Body of pancreas (tissue), 4 donors: ENCODE measurements at places on chromosomes 4 and X. TPM values are rescaled to one million over a fixed set of nuclear protein-coding genes. Genes with fewer than 3 reads are reported as not detected.

The CSN1S1 gene
- total RNA-seq = 2.3 TPM

The TLR3 gene
- total RNA-seq = 4.2 TPM

DNA sequence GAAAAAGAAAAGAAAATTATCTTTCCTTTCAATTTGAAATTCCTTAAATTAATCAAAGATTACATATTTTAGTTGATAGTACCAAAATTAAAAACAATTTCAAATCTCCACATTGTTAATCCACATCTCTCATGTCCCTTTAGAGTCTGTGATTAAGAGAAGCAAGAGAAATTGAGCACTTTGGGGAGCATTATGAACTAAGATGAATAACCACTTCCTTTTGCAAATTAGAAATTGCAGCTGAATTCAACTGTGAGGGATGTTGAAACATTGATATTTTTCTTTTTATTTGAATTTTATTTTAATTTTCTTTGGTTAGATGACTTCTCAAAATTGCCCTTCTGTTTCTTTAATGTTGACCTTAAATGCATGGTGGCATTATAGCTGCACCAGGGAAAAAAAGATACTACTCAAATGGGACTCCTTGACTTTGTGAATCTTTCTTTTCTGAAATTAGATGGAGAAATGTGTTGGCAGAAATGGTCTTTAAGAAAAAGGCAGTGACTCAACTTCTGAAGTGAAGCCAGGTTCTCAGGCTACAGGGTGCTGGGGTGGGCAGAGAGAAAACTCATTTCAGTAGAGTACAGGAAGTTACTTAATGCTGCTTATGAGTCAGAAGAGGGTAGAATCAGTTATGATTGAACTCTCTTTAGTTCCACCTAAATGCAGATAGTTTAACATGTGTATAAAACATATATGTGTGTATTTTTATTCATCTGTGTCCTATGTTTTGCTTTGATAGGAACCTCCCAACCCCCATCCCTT, 92.0 kb upstream of the TNIP3 start:
- no peak overlapping the region for H3K4me3 ChIP-seq
- no peak for DNase-seq
- no peaks in the 10 kb centered on the region for H3K36me3 ChIP-seq
- no peaks in the 10 kb centered on the region for H3K4me1 ChIP-seq

GRCh38 chr4:986879-987623, at the start of gene IDUA:
IDUA (plus strand) TSS chr4:987044; CDS start chr4:987085, 41 bp downstream.
- H3K36me3 ChIP-seq = no peaks in the 10 kb centered on the region
- H3K27ac ChIP-seq = peak within 1 kb of the TSS; percentile 81
- H3K4me3 ChIP-seq = peak within 1 kb of the TSS; percentile 2
- DNase-seq = peak; percentile 78
- peaks cover 39% of the 10 kb centered on the region for H3K4me1 ChIP-seq

DNA sequence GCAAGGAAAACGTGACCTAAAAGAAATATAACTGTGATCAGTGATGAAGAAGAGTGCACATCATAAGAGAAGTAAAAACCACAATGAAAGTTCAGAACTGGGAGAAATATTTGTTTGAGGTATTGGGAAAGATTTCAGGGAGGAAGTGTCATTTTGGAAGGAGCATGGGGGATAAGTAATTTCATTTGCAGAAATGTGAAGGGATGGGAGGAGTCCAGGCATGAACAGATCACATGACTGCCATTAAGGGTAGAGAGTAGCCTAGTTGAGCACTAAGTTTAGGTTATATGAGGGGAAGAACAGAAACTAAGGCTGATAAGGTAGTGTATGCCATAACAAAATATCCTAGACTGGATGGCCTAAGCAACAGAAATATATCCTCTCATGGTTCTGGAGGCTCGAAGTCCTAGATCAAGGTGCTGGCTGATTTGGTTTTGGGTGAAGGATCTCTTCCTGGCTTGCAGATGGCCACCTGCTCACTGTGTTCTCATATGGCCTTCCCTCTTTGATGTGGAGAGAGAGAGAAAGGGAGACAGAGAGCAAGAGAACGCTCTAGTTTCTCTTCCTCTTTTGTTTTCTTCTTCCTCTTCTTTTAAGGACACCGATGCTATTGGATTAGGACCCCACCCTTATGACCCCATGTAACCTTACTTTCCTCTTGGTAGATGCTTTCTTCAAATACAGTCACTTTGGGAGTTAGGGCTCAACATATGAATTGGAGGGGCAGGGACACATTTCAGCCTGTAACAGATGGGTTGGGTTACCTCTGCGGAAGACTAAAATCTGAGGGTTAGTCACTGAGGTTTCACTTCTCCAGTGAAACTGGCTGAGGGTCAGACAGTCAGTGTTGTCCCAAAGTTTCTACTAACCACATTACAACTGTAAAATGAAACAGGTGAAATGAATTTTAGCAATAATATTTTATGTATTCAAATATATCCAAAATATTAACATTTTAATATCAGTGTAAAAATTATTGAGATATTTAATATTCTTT, 77.9 kb downstream of the EGF start:
- H3K36me3 ChIP-seq = peaks cover 7% of the 10 kb centered on the region
- no peaks in the 10 kb centered on the region for H3K4me1 ChIP-seq
- no peak for DNase-seq
- H3K27ac ChIP-seq = no peak overlapping the region
- H3K27me3 ChIP-seq = no peaks in the 10 kb centered on the region

DNA sequence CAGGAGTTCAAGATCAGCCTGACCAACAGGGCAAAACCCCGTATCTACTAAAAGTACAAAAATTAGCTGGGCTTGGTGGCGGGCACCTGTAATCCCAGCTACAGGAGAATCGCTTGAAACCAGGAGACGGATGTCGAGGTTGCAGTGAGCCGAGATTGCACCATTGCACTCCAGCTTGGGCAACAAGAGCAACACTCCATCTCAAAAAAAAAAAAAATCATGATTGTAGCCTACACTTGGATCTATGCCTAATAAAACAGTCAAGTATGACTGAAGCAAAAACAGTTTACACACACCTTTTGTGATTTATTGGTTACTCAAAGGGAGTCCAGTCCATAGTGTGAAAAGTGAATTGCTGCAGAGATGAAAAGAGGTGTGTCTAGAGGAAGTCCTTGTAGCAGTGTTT, 34.7 kb upstream of the TASL start:
- DNase-seq = no peak
- no peaks in the 10 kb centered on the region for H3K27me3 ChIP-seq
- no peak overlapping the region for H3K4me3 ChIP-seq
- no peaks in the 10 kb centered on the region for H3K4me1 ChIP-seq
- H3K36me3 ChIP-seq = no peaks in the 10 kb centered on the region
- no peak overlapping the region for H3K27ac ChIP-seq

DNA sequence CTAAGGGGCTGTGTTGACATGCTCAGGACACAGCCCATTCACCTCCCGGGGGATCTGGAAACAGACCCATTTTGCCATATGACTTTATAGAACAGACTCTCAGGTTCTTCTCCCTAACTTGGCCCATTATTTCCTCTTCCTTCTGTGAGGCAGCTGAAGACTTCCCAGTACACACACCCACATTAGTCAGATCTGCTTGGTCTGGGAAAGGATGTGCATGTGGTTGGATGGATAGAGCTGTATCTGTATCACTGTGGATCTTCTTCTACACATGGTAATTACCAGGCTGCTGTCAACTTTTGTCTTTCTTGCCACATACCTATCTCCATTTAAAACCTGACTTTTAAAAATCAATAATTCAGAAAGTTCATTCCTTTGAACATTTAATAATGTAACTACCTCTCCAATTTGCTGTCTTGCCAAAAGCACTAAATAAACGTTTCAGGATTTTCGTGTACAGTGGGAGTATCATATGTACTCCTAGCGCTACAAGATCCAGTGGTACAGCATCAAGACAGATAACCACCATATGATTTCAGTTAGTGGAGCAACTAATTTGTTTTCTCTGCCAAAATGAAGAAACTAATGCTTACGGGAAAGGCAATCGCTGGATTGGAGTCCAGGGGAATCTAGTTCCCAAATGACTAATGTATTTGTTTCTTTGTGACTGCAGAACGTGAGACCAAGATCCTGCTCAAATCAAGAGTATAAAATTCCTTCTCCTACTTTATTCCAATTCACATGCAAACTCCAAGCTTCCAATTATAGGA, 134.1 kb upstream of the MAP3K15 start:
- H3K27ac ChIP-seq = no peak overlapping the region
- H3K27me3 ChIP-seq = no peaks in the 10 kb centered on the region
- H3K36me3 ChIP-seq = no peaks in the 10 kb centered on the region
- H3K4me1 ChIP-seq = no peaks in the 10 kb centered on the region
- no peak for DNase-seq

DNA sequence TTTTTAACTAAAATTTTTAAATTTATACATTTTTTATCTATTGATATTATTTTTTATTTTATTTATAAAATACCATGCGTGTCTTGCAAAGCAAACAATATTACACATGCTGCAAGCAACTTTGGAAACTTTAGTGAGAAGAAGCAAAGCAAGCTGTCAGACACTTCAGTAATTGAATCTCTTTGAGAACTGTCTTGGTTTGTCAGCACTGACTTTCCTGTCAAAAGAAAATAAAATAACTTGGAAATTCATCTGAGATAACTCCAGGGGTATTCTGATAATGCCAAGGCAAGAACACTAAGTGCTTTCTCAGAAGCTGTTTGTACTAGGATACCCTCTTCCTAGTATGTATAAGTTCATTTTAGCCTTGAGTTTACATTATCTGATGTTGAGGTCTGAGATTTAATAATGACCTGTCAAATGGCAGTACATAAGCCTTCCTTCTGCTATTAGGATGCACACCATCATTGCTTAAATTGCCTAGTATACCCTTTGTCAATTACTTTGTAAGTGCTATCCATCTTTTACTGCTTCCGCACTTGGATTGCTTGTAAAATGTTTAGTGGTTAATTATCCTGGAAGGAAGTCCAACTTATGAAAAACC, 624.2 kb upstream of the AGA start:
- no peaks in the 10 kb centered on the region for H3K27me3 ChIP-seq
- H3K36me3 ChIP-seq = no peaks in the 10 kb centered on the region
- DNase-seq = no peak
- H3K4me3 ChIP-seq = no peak overlapping the region
- no peak overlapping the region for H3K27ac ChIP-seq

DNA sequence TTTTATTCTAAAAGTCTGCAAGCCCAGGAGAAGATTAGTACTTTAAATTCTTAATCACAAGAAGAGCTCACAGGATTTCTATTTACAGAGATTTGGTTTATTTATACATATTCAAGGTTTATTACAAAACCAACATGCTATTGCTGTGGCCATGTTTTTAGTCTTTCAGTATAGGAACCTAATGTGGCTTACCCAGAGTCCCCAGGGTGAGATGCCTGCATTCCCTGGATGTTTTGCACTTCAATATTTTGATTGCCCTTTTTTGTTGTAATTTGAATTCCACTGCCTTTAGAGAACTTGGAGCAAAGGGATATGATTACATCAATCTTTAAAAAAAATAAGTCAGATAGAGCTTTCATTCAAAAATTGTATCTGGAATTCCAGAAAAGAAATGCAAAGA, 146.0 kb upstream of the FRMPD4 start:
- no peak overlapping the region for H3K4me3 ChIP-seq
- no peak for DNase-seq
- H3K27ac ChIP-seq = no peak overlapping the region
- no peaks in the 10 kb centered on the region for H3K36me3 ChIP-seq
- H3K4me1 ChIP-seq = no peaks in the 10 kb centered on the region
- no peaks in the 10 kb centered on the region for H3K27me3 ChIP-seq

GRCh38 chrX:23403849-23404248, 69.2 kb downstream of the PTCHD1 start:
- H3K4me1 ChIP-seq = no peaks in the 10 kb centered on the region
- no peak overlapping the region for H3K4me3 ChIP-seq
- H3K27ac ChIP-seq = no peak overlapping the region
- no peaks in the 10 kb centered on the region for H3K36me3 ChIP-seq

DNA sequence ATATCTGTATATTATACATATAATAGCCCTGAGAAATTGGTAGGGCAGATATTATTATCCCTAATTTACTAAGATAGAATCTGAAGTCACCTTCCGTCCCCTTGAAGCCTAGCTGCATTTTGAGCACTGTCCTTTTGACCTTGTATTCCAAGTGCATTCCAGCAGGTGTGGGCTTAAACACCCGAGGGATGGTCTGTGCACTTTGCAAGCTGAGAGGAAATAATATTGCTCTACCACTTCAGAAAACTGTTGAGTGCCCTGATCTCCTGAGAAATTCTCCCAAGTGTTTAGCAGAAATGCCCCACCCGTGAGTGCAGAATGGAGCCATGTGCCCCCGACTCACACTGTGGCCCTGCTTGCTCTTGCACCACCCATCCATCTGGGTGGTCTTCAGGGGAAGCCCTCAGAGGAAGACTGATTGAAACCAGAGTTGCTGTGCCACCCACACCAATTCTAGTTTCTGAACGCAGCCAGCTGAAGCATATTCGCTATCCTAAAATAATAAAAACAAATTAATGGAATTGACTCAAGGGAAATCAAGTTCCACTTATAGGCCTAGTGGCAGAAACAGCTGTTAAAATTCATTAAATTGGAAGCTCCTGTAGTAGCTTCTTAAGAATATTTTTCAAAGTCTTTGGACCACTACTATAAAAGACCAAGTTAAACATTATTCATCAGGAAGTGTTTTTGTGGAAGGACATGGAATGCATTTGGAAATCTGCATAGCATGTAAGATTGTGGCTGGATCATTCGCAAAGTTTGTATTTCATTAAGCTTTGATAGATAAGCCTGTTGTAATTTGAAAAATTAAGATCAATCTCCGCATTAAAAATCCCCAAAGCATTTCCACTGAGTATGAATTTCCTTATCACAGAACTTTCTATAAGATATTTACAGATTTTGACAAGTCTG, 41.3 kb upstream of the PRKG2 start:
- H3K27me3 ChIP-seq = no peaks in the 10 kb centered on the region
- H3K4me3 ChIP-seq = no peak overlapping the region
- H3K27ac ChIP-seq = peak overlapping the region; percentile 31
- DNase-seq = no peak
- no peaks in the 10 kb centered on the region for H3K36me3 ChIP-seq

- DNase-seq = no peak
- no peaks in the 10 kb centered on the region for H3K4me1 ChIP-seq
- H3K36me3 ChIP-seq = no peaks in the 10 kb centered on the region
- no peak overlapping the region for H3K27ac ChIP-seq
Measured at GRCh38 chrX:34764852-34765361, 107.8 kb upstream of the TMEM47 start.

DNA sequence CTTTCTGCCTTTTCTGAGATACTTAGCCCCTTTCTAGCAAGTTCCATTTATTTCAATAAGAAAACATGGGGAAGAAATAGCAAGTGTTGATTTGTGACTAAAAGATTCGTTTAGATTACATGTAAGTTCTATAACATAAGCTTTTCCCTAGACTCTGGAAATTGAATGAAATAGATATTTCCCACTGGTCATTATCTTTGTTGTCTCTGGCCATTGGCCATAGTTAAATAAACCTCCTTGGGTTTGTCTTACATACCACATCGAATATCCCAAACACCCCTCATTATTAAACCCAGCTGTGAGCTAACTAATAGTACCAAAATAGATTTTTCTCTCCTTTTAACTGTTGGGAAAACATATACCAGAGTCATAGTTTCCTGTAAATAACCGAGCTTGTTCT, 534.8 kb downstream of the IQCM start:
- no peak overlapping the region for H3K27ac ChIP-seq
- no peaks in the 10 kb centered on the region for H3K27me3 ChIP-seq
- H3K36me3 ChIP-seq = no peaks in the 10 kb centered on the region
- H3K4me1 ChIP-seq = no peaks in the 10 kb centered on the region
- H3K4me3 ChIP-seq = no peak overlapping the region
